Erythroblast (primary cell): ENCODE measurements at places on chromosomes 5 and 9.

DNA sequence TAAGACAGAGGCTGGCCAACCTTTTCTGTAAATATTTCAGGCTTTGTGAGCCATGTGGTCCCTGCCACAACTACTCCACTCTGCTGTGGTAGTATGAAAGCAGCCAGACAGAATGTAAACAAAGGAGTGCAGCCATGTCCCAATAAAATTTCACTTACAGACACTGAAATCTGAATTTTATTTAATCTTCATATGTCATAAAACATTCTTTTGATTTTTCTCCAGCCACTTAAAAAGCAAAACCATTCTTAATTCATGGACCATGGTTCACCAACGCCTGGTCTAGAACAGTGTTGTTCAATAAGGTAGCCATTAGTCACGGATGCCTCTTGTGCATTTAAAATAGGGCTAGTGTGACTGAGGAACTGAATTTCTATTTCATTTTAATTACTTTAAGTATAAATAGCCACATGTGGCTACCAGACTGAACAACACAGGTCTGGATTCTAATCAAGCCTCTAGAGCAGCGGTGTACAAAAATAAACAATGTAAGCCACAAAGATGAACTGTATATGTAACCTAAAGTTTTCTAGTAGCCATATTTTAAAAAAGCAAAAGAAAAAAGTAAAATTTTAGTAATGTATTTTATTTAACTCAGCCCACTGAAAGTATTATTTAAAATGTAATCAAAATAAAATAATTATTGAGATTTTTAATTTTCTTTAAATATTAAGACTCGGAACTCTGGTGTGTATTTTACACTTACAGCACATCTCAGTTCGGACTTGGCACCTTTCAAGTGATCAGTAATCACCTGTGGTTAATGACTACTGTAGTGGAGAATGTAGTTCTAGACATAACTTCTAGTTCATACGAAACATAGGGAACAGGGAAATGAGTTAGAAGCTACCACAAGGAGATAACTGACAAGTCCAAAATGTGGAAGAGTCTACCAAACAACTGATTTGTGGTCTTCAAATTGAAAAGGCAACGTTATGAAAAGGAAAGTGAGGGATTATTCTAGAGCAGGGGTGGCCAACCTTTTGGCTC, 14.3 kb downstream of the GEMIN5 start:
- no peak for DNase-seq

GRCh38 chr5:677131-678101, 15.7 kb downstream of the TPPP start:
- DNase-seq = no peak

DNA sequence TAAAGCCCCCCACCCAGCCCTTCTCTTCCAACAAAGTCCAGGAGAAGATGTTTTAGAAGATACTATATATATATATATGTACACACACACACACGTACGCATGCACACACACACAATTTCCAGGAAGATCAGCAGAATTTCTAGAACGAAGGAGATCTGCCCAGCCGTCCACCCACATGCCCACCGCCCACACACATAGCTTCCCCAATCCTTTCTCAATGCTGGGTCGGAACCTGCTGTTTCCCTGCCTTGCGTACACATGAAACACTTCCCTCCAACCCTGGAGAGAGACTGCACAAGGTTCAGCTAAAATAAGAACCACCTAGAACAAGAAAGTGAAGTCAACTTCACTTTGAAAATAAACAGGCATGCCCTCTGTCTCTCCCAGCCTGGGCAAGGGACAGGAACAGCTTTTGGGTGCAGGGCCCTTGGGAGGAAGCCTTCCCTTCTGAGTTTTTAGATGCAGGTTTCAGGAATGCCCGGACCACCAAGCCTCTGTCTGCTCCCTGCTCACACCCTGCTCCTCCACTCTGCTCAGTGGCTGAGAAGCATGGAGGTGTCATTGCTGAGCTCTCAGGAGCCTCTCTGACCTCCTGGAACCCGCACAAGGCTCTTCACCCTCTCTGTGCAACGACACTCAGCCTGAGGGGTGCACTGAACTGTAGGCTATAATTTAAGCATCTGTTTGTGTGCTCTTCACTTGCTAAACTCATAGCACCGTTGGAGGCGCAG, 149.4 kb downstream of the C5orf15 start:
- no peak for DNase-seq

GRCh38 chr5:149775785-149776184, 45.7 kb downstream of the PPARGC1B start:
- peak; percentile 62 for DNase-seq

- no peak for DNase-seq
These were observed 84.5 kb downstream of the FOXD1 start for GRCh38 chr5:73363911-73364730.

- no peak for DNase-seq
These were observed 205.9 kb upstream of the IL12B start for GRCh38 chr5:159536166-159536565.

- no peak for DNase-seq
These were observed 7.7 kb upstream of the NPM1 start for GRCh38 chr5:171379961-171380360.

- peak; percentile 32 for DNase-seq
These were observed 17.9 kb downstream of the SLC25A25 start for GRCh38 chr9:128085943-128086342.

DNA sequence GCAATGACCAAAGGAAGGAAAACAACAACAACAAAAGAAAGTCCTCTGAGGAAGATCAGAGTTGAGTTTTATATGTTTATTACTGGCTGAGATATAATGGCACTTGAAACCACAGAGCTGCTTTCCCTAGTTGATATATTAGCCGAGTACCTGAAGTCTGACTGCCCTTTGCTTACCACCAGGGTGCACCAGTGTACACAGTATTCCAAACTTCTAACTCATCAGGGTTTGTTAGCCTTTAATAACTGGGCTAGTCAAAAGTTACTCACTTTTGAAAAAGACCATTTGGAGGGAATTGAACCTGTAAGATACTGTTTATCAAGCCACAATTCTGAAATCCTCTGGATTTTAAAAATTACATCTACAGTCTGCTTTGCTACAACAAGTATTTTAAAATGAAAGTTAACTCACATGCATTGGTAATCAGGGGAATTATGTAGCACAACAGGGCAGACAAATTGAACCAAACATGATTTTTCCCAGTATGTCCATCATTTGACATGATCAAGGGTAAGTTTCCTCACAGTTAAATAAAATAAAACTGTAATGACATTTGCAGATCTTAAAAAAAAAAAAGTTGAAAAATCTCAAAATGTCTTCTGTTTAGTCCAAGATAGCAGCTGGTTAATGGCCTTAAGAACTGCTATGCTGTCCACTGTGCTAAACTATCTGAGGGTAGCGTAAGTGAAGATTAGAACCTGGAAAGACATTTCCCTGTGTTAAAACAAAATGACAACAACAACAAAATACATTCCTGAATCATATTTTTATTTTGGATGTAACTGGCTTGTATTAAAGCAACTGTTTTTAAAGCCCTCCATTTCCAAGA, 57.3 kb upstream of the C6 start:
- peak; percentile 6 for DNase-seq

- no peak for DNase-seq
These were observed 292.7 kb upstream of the RASA1 start for GRCh38 chr5:86974955-86975354.

DNA sequence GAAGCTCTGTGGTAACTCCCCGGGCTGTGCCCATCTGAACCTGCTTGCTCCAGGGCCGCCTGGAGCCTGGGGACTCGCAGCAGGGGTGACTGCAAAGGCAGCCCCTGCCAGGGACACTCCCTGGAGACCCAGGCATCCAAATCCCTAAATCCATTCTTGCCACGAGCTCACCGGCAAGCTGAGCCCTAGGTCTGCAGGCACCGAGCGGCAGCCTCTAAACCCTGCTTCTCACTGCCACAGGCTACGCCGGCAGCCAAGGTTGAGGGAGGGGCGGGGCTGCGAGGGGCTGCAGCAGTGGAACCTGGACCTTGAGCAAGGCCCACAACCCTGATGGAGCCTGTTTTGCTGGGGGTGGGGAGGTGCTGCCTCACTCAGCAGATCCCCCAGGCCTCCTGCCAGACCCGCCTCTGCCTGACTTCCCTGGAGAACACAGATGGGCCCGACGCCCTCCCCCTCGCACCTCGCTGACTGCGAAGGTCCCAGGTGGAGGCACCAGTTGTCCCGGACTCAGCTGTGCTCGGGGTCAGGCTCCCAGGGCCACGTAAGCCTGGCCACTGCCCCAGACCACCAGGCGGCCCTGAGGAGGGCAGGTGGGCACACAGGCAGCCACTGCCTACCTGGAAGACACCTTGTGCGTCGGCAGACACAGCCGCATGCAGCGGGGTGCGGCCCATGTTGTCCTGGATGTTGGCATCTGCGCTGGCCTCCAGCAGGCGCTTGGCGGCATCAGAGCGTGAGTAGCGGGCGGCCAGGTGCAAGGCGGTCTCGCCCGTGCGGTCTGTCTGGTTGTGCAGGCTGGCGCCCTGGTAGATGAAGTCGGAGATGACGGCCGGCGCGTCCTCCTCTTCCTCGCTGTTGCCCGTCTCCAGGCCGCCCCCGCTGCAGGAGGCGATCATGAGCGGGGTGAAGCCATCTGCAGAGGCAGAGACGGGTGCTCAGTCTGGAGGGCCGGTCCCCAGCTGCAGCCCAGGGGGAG, 17.4 kb upstream of the SEC16A start:
- DNase-seq = no peak

GRCh38 chr9:36163049-36163785, 6.0 kb upstream of the CCIN start:
- DNase-seq = no peak

GRCh38 chr5:126676195-126676624, 75.5 kb downstream of the PHAX start:
- peak; percentile 79 for DNase-seq

- DNase-seq = no peak
These were observed 30.2 kb downstream of the WDR36 start for GRCh38 chr5:111122398-111122797.

DNA sequence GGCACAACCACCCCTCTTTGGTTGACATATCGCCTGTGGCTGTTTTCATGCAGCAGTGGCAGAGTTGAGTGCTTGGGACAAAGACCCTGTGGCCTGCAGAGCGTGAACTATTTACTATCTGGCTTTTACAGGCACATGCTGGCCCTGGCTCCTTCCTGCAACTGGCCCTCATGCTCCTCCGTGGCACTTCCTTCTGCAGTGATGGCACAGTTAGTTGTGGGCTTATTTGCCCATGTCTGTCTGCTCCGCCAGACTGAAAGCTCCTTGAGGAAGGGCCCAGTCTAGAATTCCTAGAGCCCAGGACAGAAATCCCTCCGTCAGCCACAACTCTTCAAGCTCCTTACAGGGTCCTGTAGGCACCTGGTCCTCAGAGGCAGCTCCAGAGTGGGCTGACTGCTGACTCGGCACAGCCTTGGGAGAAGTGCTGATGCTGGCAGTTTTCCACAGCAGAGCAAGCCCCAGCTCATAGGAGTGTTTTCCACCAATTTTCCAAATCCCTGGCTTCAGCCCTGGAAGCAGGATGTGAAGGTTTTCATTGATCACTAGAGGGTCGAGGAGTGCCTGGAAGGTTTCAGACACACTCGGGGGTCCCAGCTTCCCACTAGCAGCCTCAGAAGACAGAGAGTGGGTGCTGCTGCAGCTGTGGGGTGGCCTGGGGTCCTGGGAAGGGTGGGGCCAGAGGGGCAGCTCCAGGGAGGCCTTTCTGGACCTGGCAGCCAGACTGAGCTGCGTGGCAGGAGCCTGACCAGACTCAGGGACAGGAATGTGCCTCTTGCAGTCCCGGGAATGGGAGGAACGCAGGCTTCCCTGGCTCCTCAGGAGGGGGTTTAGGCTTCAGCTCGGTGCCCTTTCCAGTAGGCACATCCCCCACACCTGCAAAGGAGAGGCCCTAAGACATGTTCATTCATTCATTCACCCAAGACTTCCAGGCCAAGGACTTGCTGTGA, 56.5 kb upstream of the ANGPTL2 start:
- DNase-seq = no peak

- DNase-seq = no peak
These were observed 98.1 kb upstream of the ALDH1B1 start for GRCh38 chr9:38294220-38294960.

DNA sequence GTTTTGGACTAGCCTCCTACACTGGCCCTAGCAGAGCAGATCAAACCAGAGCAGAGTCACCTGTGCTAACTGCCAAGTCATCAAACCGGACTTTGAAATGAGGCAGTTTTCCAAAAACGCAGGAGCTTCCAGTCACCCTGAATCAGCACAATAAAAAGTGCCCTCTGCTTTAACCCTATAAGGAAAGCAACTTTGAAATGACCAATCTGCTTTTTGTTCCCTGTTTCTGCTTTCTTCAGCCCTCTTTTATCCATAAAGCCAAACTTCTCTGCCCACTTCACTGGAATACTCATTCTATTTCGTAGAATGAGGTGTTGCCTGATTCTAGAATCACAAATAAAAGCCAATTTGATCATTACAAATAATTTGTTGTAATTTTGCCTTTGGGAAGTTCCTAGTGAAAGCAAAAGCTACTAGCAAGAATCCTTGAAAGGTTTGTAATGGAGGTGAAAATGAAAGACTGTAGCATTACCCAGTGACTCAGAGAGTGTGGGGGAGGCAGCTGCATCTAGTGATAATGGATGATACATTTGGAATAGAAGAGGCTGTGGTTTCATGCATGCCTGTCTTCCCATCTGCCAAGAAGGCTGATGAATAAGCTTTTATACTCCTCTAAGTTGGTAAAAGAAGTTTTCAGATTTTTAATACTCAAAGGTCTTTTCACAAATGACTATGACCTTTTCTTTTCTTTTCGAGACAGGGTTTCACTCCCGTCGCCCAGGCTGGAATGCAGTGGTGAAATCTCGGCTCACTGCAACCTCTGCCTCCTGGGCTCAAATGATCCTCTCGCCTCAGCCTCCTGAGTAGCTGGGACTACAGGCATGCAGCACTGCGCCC, 14.9 kb downstream of the SPAAR start:
- peak; percentile 87 for DNase-seq

DNA sequence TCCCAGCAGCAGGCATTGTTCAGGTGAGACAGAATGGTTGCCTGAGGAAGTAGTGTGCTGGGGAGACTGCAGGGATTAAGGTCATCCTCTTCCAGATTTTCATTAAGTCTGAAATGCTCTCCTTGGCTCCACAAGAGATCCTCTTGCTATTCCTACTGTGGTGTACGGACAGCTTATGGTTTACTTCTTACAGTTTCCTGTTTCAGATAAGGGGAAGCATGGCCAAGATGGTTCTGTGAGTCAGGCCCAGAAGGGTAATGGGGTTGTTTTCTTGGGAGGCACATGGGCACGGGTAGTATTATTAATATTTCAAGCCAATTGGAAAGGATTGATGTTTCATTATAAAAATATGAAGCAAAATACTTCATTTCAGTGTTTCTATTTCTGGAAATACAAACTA, 42.9 kb downstream of the GLRX start:
- DNase-seq = no peak
